Activated T-cell treated with anti-CD3 and anti-CD28 coated beads, Interleukin-2, amount 50 U/mL, for 48 hours (primary cell): ENCODE measurements at places on chromosomes 7 and 10.

DNA sequence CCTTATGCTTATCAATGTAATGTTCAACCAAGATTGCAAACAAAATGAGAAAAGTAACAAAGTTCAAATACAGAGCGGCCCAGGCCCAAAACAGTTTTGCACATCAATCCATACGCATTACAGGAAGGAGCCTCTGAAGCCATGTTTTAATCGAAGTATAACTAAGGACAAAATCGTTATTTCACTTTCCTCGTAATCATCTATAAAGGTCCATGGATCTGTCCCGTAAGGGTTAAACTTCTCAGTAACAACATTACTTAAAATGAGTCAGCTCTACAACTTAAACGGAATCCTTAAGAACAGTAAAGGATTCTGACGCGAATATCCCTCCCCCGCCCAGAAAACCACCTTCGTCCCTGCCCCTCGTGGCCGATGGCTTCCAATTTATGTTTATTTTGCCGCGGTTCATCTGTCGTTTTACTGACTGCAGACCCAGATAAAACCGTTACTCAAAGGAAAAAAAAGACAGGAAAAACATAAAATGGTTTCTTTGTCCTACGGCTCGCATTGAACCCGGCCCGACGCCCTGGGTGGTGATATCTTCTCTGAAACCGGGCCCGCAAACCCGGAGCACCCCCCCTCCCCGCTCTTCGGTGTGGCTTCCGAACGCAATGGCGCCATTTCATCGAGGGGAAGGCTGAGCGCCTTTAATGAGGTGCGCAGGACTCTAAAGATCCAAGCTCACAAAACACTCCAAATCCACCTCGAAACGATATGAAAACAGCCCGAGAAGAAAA, 1.1 kb downstream of the HNRNPA2B1 start:
- peak; percentile 70 for DNase-seq

DNA sequence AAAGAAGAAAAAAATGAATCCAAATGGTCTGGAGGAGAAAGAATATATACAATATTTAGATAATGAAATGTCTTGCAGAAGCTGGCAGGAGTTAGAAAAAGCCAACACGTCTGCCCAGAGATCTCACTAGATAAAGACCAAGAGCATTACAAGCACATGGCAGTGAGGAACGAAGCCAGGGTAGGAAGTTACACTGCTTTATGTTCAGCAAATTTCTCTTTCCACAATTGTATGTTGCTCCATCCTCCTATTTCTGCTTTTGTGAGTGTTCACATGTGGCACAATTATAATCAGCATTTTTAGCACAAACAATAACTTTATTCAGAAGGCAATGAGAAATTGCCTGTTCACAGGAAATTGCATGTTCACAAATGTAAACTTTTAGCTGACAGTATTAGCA, 53.7 kb downstream of the LRRC17 start:
- DNase-seq: no peak

- DNase-seq: no peak
Measured at GRCh38 chr10:78542141-78542489, 508.5 kb downstream of the RPS24 start.

DNA sequence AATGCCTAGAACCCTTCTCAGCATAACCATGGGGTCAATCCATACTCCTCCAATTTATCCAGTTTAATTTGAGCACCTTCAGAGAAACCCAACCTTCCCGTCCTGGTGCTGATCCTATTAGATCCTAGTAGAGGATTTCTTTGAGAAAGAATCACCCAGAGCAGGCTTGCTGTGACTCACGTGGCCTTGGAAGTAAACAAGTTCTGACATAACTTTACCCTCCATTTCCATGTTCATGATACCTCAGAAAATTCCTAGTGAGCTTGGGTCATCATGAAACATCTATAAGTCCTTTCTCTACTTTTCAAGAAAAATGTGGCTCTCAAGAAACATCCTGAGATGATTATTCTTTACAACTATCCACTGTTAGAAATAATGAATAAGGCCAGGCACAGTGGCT, 71.7 kb downstream of the PRLHR start:
- DNase-seq: no peak

DNA sequence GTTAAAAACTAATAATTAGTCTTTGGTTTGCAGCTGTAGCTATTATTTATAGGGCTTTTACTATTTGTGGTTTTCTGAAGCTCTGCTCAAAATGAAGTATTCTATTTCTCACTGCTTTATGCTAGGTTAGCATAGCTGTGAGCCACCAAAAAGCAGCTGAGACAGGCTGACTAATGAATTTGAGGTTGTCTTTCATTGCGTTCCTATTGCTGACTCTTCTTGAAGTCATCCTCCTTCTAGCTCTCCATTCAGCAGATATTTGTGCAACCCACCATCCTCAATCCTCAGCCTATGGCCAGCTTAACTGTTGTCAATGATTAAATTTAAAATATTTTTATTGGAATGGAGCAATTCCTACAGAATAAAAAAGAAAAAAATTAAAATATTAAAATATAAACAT, 2.1 kb upstream of the RALA start:
- DNase-seq: no peak

- DNase-seq: no peak
Measured at GRCh38 chr10:50807851-50808776, 68.4 kb downstream of the ASAH2B start.

GRCh38 chr7:136234040-136234439, 256.9 kb upstream of the MTPN start:
- no peak for DNase-seq

DNA sequence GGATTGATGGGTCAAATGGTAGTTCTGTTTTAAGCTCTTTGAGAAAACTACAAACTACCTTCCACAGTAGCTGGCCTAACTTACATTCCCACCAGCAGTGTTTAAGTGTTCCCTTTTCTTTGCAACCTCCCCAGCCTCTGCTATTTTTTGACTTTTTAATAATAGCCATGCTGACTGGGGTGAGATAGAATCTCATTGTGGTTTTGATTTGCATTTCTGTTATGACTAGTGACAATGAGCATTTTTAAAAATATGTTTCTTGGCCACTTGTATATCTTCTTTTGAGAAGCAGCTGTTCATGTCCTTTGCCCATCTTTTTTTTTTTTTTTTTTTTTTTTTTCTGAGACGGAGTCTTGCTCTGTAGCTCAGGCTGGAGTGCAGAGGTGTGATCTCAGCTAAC, 155.2 kb upstream of the BMPER start:
- no peak for DNase-seq

DNA sequence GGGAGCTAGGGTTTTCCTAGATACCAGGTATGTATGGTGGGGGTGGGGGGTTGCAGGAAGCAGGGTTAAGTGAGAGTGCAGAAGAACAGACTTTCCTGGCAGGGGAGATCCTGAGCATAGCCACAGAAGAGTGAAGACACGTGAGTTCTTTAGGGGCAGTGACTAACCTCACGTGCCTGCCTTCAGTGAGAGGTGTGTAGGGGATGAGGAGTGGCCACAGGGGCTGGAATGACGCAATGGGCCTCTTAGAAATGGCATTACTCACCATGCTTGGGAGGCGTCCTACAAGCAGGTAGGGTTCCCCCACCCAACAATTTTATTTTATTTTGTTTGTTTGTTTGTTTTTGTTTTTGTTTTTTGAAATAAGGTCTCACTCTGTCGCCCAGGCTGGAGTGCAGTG, 698.6 kb upstream of the NRP1 start:
- no peak for DNase-seq

DNA sequence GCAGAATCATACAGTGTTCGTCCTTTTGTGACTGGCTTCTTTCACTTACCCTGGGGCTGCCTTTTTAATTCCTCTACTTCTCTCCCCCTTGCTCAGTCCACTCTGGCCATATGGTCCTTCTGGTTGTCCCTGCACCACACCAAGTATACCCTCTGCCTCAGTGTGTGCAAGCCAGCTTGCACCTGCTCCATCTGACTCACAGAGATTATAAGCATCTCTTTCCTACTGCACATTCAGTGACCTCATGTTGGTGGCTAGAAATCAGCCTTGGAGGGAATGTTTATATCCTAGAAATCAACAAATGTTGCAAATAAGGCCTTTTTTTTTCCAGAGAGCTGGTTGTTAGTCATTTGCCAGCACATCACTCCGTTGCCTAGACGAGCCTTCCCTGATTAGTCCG, 67.5 kb upstream of the C10orf90 start:
- no peak for DNase-seq

DNA sequence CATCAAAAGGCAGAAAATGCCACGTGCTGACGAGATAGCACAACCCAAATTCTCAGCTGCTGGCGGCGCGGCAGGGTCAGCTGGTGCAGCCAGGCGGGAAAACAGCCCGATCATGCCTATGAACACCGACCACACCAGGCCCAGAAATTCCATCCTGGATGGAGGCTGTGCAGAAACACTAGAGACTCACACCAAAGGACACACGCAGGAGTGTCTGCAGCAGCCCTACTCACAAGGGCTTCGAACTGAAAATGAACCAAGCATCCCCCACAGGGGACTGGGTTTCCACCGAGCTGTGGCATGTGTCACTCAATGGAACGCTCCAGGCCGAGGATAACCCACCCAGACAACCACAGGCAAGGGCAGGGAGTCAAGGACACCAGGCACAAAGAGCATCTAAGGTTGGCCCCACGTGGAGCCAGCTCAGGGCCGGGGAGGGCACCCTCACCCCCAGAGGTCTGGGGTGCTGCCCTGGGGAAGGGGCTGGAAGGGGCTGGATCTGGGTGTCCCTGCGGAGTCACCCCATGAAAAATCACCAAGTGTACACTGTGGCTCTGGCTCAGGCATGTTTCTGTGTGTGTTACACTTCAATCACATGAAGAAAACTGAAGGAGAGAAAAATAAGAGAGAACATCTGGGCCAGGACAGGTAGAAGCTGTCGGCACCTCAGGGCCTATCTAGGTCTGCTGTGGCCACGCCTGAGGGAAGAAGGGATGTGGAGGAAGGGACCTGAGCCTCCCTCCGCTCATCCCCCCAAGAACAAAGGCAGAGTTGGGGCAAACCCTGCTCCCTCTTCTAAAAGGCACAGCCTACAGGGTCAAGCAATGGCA, 33.0 kb downstream of the RASGEF1A start:
- DNase-seq: no peak

DNA sequence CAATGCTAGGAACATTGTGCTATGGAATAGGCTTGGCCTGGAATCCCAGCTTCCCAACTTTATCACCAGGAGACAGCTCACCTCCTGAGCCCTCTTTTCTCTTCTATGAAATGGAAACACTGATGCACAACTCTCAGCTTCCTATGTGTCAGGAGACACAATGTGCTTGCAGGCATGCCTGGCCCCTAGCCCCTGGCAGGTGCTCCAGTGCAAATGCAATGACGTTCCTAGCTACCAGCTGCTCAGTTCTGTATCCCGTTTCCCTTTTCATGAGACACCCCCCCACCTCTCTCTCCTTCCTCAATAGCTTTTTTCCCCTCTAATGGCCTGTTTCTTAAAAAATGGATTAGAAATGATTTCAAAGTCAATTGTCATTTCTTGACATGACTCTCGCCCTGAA, 30.7 kb downstream of the HABP2 start:
- DNase-seq: no peak

GRCh38 chr10:71088054-71088453, 124.3 kb upstream of the UNC5B start:
- no peak for DNase-seq

DNA sequence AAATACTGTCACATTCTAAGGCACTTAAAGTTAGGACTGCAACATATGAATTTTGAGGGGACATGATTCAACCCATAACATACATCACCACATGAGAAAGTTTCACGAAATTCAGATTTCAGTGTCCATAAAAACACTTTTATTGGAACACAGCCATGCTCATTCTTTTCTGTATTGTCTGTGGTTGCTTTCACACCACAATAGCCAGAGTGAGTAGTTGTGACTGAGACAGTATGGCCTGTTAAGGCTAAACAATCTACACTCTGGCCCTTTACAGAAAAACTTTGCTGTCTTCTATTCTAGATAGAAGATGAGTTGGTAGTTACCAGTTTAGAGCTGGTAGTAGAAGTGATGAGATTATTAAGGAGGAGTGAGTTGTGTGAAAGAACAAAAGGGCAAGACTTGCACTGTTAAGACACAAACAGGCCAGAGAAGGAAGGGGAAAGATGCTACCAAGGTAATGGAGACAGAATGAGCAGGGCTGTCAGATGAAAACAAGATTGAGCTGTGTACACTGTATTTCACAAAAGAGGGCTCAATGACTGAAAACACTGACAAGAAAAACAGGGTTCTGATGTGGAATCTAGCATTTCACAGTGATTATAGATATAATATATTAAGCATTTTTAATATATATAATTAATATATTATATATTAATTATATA, 108.6 kb downstream of the PPP1R3A start:
- DNase-seq: no peak

GRCh38 chr7:31211281-31211680, 129.2 kb downstream of the NEUROD6 start:
- no peak for DNase-seq

DNA sequence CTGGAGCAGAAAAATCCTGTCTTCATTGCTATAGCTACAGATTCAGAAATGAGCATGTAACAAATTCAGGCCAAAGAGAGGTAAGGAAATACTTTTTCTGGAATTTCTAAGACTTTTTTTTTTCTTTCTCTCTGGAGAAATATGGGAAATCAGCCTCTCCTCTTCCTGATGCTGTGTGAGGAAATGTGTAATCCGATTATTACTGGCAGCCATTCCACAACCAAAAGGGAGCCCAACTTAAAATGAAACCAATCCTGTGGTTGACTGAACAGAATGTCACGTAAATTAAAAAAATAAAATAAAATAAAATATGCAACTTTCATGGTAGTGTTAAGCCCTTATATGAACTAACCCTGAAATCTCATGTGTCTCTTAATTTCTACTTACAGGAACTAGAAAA, 10.7 kb upstream of the POT1 start:
- DNase-seq: no peak

GRCh38 chr10:85317827-85318226, 989.4 kb downstream of the CCSER2 start:
- no peak for DNase-seq

- DNase-seq: no peak
Measured at GRCh38 chr10:72736176-72736827, 44.4 kb downstream of the MCU start.

DNA sequence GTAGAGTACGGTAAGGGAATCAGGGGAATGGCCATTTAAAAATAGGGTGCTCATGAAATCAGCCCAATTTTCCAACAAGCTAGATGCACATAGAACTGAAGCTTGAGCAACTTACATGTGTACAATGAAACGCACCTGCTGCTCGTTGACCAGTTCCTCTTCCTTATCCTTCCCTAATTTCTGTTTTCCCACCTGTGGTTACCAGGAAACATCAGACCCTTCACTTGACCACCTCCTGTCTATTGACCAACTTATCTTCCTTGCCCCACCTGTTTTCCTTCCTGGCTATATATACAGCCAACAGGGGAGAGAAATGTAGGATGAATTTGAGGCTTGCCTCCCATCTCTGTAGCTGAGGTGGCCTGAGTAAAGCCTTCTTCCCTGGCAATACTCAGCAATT, 37.8 kb upstream of the RAPGEF5 start:
- DNase-seq: no peak

- DNase-seq: no peak
Measured at GRCh38 chr7:142188154-142188553, 69.7 kb downstream of the PRSS58 start.
